ENCODE measurements at places on chromosomes 7 and 10. TPM values are rescaled to one million over a fixed set of nuclear protein-coding genes. Genes with fewer than 3 reads are reported as not detected.

The FGF8 gene
- total RNA-seq: not detected

DNA sequence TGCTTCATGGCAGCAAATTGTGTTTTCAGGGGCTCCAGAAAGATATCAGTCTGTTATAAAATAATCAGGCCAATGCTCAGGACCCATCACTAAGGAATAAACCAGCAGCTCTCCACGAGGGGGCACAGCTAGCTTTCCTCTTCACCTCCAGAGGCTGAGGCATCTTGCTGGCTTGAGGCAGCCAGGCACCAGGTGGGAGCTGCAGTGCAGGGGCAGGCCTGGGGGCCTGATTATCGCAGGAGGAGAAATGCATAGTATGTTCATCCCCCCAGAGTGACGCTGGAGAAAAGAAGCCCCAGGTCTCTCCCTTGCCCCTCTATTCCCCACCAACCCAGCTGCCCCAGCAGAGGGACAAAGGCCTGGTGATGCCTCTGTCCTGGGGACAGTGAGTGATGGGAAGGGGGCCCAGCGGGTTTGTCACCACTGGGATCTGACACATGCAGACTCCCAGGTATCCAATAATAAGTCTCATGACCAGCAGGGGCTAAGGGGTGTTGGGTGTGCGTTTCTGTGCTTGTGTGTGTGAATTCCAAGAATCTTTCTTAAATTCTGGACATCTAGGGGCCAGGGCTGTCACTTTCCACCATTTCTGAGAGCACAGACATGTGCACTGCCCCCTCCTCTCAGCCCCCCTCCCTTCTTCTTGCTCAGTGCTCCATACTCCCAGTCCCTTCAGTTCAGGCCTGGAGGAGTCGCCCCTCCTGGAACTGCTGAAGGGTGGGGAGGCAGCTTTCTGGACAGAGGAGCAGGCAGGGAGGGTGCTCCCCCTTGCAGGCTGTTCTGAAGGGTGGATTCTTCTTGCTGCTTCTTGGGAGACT lies 128.1 kb upstream of the FAM20C start:
- DNase-seq: peak; percentile 92

DNA sequence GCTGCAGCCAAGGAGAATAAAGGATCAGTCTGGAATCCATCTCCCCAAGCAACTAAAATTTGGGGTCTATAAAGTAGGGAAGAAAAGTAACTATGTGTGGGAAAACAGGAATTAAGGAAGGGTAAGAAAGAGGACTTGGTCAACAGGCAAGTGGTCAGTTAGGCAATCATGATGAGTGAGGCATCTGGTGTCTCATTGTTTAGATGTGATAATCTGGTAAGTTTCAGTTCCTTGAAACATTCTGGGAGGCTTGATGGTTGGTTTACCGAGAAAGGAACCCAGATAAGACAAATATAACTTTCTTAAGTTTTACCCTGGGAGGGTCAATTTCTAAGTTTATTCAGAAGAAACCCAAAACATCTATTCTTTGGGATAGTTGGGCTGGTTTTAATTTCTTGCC lies 22.3 kb downstream of the HYAL4 start:
- DNase-seq: no peak

GRCh38 chr7:149787428-149788299 lies 14.3 kb upstream of the ZNF467 start:
- DNase-seq: peak; percentile 89

- DNase-seq: no peak
Observed at GRCh38 chr7:127961786-127962453, 69.3 kb downstream of the LRRC4 start.

The TSC22D4 gene
- total RNA-seq: 19.4 TPM

GRCh38 chr7:150382123-150382843 lies 3.2 kb downstream of the ZNF775 start:
- peak; percentile 38 for DNase-seq

- no peak for DNase-seq
Observed at GRCh38 chr7:108284349-108285002, 154.3 kb upstream of the LAMB4 start.

The NKX2-3 gene
- total RNA-seq: not detected

DNA sequence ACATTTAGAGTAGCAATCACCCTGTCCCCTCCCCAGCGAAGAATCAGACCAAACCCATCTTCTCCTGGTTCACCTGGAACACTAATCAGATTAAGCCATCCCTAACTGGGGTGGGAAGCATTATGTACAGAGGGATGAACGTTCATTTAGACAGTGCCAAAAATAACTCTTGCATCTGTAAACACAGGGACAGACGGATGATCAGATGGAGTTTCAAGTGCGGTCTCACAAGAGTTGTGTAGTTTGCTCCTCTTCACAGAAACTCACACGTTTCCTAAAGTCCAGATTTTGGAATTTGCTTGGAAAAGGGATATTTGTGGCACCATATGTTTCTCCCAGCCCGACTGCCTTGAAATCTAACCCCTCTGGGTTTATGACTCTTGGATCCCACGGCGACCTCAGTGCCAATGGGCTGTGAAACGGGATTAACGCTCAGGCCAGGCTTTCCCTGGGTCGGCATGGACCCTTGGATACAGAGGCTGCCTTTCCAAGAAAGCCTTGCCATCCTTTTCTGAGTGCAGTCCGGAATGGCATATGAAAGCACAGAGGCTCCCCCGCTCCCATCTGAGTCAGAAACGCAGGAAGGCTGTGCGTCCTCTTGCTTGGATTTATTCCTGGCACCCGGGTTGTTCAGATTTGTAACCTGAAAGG lies 293.2 kb upstream of the HABP2 start:
- no peak for DNase-seq

DNA sequence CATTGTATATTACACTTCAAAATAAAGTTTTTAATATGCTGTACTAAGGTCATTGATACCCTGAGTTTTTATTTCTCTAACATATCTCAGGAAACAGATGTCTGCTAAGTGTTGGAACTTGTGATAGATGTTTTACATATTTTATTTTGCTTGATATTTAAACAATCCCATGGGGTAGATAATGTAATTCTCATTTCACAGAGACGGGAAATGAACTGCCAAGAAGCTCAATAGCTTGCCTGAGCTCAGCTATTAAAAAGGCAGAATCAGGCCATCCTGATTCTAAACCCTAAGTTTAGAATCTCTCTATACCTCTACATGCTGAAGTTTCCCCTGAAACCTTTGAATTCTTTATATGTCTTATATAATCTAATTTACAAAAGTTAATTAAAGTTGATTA lies 126.3 kb downstream of the LRRC18 start:
- no peak for DNase-seq

DNA sequence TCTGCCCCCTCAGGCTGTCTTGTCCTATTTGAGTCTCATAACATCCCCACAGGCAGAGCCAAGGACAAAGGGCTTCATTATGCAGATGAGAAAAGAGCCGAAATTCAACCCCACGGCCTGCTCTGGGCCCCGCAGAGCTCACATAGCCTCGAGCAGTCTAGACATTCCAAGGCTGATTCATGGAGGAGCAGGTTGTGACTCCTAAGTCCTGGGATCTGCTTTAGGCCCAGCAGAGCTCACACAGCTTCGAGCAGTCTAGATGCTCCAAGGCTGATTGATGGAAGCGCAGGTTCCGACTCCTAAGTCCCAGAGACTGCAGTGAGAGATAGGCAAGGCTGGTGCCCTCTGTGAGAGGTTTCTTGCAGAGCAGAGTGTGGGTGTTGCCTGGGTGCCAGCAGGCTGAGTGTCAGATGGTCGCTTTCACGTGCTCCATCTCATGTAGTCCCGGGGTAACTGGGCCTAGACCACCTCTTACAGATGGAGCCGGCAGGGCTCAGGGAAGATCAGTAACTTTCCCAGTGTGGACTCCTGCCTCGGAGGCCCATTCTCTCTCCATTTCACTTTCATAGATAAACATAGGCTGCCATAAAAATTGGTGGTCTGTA lies 436.1 kb upstream of the FOXK1 start:
- DNase-seq: no peak

DNA sequence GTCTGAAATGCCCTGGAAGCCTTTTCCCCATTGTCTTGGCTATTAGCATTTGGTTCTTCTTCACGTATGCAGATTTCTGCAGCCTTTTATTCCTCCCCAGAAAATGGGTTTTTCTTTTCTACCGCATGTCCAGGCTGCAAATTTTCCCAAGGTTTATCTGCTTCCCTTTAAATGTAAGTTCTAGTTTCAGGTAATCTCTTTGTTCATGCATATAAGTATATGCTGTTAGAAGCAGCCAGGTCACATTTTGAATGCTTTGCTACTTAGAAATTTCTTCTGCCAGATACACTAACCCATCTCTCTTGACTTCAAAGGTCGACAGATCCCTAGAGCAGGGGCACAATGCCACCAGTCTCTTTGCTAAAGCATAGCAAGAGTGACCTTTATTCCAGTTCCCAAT lies 12.3 kb downstream of the THAP5 start:
- no peak for DNase-seq

The STEAP2 gene
- total RNA-seq: 9.8 TPM

DNA sequence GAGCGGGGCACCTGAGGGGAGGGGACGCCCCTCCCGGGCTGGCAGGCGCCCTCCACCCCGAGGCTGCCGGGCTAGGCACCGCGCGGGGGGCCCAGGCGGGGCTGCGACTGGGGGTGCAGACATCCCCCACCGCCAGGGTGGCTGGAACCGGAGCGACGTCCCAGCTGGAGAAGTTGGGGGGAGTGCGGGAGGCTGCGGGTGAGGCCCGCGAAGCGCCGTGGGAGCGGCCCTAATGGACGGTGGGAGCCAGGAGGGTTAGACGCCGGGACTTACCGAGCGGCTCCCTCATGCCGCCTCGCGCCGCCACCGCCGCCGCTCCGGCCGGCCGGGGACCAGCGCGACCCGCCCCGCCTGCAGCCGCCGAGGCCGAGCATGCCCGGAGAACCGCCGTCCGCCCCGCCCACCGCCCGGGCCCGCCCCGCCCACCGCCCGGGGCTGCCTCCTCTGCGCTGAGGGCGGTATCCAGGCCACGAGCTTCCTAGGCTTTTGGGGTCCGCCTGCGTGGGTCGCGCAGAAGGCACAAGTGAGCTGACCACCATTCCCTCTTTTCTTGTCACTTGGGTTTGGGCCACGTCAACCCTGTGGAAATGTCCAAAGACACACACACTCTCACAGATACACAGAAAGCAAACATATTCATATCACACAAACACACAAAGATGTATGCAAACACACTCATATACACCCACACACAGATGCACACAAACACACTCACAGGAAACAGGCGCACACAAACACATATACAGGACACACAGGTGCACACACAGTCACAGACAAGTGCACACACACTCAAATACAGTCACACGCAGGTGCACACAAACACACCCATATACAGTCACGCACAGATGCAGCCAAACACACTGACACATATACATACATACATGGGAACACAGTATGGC lies at the start of gene JCAD:
Gene JCAD (minus strand): TSS at position 378 of the 899 bp plus-strand sequence. CDS start 11,774 bp downstream, outside the sequence.
- peak; percentile 96 for DNase-seq

The TAC1 gene
- not detected for total RNA-seq

- no peak for DNase-seq
Observed at GRCh38 chr10:9994131-9994530, 1023.5 kb upstream of the CELF2 start.

The AASS gene
- 26.4 TPM for total RNA-seq

- DNase-seq: no peak
Observed at GRCh38 chr10:21441625-21442024, 83.9 kb downstream of the SKIDA1 start.

DNA sequence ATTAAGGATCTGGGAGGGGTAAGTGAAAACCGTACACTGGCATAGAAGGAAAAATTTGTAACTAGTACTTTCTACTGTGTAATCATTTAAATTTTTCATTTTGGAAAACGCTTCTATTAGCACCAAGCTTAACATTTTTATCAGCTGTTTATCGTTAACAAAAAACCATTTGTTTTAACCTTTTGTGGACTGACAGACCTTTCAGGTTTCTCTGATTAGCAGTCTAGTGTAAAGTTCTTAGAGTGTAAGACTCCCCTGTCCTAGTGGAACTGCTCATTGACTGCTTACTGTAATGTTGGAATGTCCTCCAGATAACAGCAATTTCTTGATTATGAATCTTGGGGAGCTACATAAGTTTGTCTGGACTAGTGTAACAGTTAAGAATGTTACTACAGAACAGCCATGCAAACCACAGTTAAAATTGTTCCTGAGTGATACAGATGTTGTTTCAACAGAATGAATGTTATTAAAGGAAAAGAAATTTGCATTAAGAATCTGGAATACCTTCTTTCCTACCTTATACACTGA lies 2.0 kb downstream of the DBF4 start:
- DNase-seq: no peak

DNA sequence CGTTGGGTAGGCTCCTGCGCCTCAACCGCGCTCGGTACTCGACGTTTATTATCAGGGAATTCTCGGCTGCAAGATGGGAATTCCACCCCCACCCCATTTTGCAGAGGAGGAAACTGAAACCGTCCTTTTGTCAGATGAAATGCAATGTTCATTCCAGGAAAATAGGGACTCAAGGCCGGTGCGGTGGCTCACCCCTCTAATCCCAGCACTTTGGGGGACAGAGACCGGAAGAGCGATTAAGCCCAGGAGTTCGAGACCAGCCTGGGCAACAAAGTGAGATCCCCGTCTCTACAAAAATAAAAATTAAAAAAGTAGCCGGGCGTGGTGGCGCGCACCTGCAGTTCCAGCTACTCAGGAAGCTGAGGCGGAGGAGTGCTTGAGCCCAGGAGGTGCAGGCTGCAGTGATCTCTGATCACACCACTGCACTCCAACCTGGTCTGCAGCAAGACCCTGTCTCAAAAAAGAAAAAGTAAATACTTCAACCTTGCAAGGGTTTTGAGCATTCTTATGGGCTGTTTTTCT lies 720 bp upstream of the RFC2 start:
- no peak for DNase-seq

The ODAD2 gene
- 0.59 TPM for total RNA-seq

- peak; percentile 99 for DNase-seq
Observed at GRCh38 chr10:25174461-25175230, at the start of gene GPR158. TSS of gene GPR158 (plus strand) at chr10:25175001. CDS start at chr10:25175421, 420 bp downstream.
